Stimulated activated CD4-positive, alpha-beta T cell treated with anti-CD3 and anti-CD28 coated beads, Interleukin-1b, Interleukin-23, amount 100 ng/mL, for 1 hour (primary cell): ENCODE measurements at places on chromosomes 2 and 18.

DNA sequence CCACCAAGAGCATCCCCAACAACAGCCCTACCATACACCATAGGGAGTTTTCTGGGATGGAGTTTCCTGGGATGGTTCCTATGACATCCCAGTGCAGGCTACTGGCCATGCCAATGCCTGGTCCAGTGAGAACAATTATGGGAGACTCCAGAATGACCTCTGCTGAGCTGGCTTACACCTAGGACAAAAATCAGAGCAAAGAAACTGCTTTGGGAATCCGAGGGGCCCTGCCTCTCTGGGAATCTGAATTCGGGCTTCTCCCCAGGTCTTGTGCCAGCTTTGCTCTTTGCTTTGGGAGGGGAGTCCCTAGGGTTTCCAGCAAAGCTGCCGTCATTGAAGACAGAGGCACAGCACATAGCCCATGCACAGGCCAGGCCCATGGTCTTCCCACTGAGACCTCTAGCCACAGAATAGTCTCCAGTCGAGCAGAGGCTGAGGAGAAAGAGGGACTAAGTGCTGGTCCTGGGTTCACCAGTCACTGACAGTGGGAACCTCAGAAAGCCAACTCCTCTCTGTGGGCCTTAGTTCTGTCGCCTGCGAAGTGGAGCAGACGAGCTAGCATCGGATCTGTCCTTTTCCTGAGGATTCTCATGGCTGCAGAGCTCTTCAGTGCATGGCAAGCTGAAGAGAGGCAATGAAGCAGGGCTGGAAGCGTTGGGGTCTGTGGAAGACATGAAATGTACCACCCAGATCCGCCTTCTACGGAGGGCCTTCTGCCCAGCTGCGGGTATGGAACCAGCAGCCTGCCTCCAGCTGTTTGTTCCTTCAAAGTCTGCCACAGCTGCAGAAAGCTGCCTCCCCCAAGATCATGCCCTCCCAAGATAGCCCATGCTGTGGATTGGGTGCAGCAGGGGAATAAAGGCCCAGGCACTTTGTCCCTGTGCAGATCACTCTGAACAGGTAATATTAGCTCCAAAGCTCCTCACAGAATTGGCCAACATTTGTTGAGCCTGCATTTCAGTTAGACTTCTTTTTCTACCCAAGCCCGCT, 11.2 kb upstream of the LBH start:
- DNase-seq = no peak

- no peak for DNase-seq
Observed at GRCh38 chr18:32040936-32041335, 22.3 kb downstream of the RNF125 start.

DNA sequence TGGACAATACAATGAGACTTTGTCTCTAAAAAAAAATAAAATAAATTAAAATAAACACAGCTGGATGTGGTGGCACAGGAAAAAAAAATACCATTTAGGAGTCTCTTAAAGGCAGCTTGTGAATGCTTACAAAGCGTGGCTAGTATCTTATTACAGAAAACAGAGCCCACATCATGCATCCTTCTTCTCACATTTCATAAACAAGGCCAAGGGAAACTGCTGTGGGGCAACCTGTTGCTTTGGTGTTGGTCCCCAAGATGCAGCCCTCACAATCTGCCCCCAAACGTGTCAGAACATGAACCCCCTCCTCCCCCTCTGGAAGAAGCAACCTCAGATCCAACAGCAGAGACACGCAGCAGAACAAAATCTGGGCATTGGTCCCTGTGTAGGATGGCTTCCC, 2.6 kb downstream of the SLC14A1 start:
- DNase-seq = no peak

- no peak for DNase-seq
Observed at GRCh38 chr2:241862093-241862492, 3.4 kb upstream of the PDCD1 start.

GRCh38 chr2:186126181-186126580, 359.9 kb upstream of the ZC3H15 start:
- DNase-seq = no peak

GRCh38 chr2:188492751-188493150, 201.1 kb downstream of the GULP1 start:
- DNase-seq = no peak

GRCh38 chr2:73536133-73536840, 105.9 kb downstream of the NAT8 start:
- DNase-seq = no peak

GRCh38 chr2:138648606-138649005, 131.6 kb downstream of the NXPH2 start:
- DNase-seq = no peak

GRCh38 chr2:110877031-110877827, 144.9 kb downstream of the ACOXL start:
- no peak for DNase-seq

DNA sequence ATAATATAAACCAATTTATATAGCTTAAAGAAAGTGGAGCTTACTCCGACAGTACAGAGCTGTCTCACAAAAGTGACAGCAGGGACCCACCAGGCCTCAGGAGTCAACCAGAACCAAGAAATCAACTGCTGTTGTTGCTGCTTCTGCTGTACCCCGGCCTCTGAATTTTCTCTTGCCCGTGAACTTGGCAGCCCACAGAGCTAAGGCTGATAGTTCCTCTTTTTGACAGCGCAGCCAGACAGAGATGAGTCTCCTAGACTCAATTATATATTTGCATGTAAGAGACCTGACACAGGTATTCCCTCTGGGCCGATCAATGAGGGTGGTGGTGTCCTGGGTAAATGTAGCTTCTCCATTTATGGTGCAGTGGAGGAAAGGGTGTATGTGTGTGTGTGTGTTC, 109.4 kb downstream of the KCTD1 start:
- DNase-seq = no peak

- no peak for DNase-seq
Observed at GRCh38 chr2:59461127-59461526, 1092.3 kb downstream of the BCL11A start.
